ENCODE measurements at places on chromosomes 7 and 10.

DNA sequence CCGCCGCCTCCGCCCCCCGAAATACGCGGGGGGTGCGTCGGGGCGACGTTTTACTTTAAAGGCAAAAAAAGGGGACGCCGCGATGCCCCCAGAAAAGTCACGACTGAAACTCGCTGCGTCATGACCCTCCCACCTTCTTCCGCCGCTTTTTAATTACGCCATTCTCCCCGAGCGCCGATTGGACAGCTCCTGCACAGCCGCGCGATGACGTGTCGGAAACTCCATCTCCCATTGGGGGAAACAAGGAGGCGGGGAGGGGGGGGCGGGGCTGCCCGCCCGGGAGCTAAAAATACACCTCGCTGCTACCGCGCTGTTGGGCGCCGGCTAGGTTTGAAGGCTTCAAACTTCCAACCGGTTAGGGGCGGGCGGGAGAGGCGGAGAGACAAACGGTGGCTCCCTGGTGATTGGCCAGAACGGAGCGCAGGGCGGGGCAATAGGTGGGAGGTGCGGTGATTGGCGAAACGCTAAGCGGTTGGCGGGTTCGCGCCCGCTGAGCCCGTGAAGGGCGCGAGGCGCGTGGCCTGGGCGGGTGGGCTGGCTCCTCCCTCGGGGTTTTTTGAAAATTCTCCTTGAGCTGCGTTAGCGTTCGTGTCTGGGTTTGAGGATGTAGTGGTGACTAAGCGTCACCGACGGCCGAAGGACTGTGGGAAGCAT, at the start of gene RHEB:
RHEB (minus strand) TSS at position 131 of the 654 bp plus-strand sequence. CDS start 384 bp downstream, outside the sequence.
- peak; percentile 99 for DNase-seq

GRCh38 chr10:61376908-61377368, 76.2 kb downstream of the TMEM26 start:
- no peak for DNase-seq

DNA sequence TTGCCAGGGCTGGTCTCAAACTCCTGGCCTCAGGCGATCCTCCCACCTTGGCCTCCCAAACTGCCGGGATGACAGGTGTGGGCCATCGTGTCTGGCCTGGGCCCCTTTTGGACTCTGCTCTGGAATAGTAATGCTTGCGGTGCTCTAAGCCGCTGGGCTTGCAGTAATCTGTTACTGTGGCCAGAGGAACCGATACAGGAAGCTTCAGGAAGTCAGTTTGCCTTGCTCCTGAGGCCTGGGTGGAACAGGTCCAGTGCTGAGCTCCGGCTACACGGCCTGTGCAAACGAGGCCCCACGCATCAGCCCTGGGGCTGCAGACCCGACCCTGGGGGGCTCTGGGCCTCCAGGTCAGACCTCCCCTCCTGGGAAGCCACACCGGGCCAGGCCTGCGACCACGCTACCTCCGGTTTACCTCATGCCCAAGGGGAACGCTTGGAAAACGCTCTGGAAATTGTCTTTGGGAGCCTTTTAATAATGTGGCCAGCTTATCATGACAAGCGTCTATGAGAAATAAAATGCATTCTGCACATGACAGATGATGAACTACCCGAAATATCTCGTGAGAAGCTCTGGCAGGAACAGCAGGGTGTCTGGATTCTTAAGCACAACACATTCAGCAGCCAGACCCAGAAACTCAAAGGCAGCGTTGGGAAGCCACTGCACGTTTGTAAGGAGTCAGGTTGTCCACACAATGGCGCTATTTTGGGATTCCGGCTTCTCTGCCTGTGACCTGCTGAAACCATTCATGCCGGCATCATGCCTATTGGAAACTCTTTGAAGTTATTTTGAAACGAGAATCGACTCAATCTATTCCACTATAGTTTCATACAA, 10.1 kb upstream of the ADAP1 start:
- DNase-seq = peak; percentile 82

GRCh38 chr10:74593470-74593869, 232.9 kb upstream of the KAT6B start:
- no peak for DNase-seq

GRCh38 chr10:96446966-96447596, 66.6 kb downstream of the TLL2 start:
- no peak for DNase-seq

DNA sequence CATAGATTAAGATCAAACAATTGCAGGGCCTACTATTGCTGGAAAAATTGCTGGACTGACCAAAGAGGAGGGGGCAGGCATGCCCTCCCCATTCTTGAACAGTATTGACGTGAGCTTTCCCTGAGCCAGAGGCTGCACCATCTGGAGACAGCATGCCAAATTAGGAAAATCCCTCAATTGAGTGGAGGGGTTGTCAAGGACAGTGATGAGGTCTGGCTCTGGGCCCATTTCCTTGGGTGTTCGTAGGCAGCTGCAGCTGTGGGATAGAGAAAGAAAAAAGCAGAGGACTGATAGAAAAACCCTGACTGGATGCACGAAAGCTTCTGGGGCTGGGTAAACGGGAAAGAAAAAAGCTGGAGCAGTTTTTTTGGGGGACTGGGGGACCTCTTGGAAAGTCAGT, 22.8 kb upstream of the ORC5 start:
- peak; percentile 50 for DNase-seq

GRCh38 chr10:129106314-129106713, 360.7 kb upstream of the MGMT start:
- DNase-seq = no peak

GRCh38 chr7:20365486-20365885, 34.8 kb downstream of the ITGB8 start:
- DNase-seq = no peak

DNA sequence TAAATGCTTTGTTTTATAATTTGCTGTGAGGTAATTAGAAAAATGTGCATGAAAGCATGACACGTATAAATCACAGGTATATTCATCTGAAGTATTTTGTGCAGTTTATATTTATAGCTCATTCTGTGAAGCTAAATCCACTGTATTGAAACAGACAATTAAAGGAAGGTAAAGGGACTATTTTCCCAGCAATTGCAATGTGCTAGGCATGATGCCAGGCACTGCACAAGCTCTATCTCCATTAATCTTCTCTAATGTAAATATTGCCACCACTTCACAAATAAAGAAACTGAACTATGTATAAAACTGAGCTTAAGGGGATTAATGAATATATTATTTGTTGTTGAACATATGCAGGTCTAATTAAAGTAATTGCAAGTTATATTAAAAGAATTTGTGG, 1012.5 kb downstream of the NRG3 start:
- no peak for DNase-seq

DNA sequence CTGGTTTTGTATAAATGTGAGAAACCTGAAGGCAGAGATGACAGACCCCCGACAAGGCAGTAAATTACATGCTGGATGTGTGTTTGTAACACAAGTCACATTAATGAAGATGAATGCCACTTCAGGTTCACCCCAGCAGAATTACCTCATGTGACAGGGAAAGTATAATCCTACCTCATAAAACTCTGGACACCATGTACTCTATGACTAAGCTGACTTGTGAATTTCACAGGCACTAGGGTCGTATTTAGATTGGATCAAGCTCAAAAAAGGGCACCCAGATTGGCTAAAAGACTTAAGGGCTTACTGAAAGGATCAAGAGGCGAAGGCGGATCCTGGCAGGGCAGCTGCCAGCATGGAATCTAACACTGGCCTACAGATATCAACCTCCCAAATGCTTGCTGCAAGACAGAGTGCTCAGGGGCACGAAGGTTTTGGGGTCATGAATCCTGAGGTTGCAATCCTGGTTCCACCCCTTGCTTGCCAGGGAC, 161.4 kb downstream of the PIP4K2A start:
- no peak for DNase-seq

DNA sequence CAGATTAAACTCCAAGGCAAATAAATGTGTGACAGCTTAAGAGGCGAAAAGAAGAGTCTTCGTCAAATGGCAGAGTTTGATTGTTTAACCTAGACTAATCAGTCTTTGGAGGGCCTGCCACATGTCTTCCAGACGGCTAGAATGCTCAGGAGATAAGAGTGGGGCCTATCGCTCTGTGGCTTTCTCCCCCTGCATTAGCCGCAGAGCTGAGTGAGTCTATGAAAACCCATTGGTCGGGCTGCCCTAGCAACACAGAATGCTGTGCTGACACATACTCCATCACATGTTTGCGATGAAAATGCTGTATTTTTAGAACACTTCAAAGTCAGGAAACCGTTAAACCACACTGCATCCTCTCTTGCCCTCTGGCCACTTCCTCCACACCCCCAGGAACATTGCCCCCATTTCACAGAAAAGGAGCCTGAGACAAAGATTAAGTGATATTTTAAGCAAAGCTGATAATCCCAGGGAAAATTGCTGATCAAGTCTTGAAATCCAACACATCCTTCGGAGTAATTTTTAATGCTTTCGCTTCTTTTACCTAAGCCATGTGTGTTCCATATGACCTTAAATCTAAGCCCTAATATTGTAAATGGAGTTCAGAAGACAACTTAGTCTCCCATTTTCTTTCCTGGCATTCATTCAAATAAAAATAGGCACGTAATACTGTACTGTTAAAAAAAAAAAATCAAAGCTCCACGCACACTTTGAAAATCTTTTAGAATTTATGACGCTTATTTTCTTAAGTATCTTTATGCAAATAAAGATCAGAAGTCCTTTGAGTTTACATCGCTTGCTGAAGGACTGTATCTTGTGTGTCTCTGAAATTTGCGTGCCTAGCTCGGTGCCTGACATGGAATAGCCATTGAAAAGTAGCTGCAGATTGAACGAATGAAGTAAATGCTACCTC, 161.2 kb downstream of the CELF2 start:
- peak; percentile 35 for DNase-seq

- DNase-seq = no peak
Observed at GRCh38 chr7:53521638-53522184, 486.3 kb downstream of the POM121L12 start.

GRCh38 chr7:119028736-119029135, 804.2 kb downstream of the ANKRD7 start:
- DNase-seq = no peak

DNA sequence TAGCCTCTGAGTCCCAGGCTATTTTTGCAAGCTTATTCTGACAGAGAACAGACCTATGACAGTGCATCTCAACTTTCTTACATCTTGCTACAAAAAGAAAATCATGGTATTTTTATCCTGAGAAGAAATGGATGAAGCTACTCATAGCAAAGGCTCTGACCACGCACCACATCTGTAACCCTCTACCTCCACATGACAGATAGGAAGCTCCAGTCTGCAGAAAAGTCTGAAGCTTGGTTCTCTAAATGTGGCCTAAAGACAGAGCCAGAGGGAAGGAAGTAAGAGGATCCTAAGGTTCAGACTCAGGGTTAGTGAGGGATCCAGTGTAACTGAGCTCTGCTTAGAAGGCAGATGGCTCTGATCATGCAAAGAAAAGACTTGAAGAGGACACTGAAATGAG, 58.4 kb upstream of the ABCB5 start:
- DNase-seq = no peak

DNA sequence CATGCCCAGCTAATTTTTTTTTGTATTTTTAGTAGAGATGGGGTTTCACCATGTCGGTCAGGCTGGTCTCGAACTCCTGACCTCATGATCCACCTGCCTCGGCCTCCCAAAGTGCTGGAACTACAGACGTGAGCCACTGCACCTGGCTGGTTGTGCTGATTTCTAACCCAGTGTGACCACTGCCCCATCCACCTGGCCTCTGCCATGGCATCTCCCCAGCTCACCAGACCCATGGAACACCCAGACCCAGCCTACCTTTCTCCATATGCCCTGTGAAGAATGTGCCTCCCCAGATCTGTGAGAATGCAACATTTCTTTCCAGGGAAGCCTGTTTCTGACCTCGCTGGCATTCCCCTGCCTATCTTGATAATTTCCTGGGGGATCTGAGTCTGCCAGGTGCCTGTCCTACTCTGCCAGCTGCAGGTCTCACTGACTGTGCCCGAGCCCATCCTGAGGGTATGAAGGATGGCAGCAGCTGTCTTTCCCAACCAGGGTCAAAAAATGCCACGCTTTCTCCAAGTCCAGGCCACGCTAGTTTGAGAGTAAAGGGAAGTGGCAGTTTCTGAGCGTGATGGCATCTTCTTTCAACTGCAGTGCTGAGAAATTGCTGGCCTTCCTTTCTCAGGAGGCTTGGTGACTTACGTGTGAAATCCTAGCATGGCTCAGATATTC, 324.4 kb upstream of the ZNF32 start:
- DNase-seq = no peak

DNA sequence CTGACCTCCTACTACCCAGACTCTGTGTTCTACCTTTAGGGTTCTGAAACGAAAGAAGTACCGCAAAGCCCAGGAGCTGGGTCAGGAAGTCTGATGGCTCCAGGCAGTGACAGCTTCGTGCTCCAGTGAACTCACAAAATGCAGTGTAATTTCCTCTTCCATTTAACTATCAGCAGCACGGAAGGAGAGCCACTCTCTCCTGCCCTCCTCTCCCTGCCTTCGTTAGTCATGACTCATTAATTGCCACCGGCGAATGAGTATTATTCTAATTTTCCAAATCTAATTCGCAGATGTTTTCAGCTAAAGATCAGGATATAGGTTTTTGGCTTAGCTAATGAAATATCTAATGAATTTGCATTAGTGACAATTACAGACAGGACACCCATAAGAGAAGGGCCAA, 1262.0 kb downstream of the TYW1 start:
- DNase-seq = no peak

- DNase-seq = no peak
Observed at GRCh38 chr10:131009791-131010190, 301.7 kb downstream of the TCERG1L start.

- DNase-seq = peak; percentile 54
Observed at GRCh38 chr7:42605406-42606192, 306.3 kb downstream of the C7orf25 start.

- no peak for DNase-seq
Observed at GRCh38 chr7:30260246-30260768, 24.1 kb upstream of the ZNRF2 start.

- DNase-seq = no peak
Observed at GRCh38 chr7:10474048-10474447, 499.6 kb upstream of the PHF14 start.

- DNase-seq = no peak
Observed at GRCh38 chr10:65325913-65326312, 1599.9 kb upstream of the LRRTM3 start.

- no peak for DNase-seq
Observed at GRCh38 chr7:106744563-106745091, 83.7 kb upstream of the CCDC71L start.

- DNase-seq = no peak
Observed at GRCh38 chr10:130489891-130490290, 353.7 kb downstream of the GLRX3 start.

GRCh38 chr10:68290736-68291135, 41.1 kb upstream of the HNRNPH3 start:
- no peak for DNase-seq

GRCh38 chr10:98920807-98921206, 314.8 kb downstream of the HPSE2 start:
- peak; percentile 8 for DNase-seq

- DNase-seq = no peak
Observed at GRCh38 chr10:30185916-30186315, 126.5 kb upstream of the JCAD start.

DNA sequence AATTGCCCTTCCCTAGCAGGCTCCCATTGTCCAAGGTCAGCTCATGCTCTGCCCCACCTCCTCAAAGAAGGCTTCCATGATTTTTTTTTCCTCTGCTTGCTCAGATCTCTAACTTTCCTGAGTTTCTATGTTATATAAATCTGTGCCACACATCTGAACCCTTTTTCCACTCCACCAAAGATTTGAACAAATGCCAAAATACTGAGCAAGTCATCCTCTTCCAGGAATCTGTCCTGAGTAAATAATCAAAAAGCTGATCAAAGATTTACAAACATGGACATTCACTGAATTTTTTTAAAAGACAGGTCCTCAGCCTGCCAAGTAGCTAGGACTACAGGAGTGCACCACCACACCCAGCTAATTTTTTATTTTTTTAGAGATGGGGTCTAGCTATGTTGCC, 102.8 kb upstream of the ARID5B start:
- DNase-seq = no peak

Data from skin of body (tissue), 3 donors.